A172 (cell line): ENCODE measurements at places on chromosomes 6 and 20. TPM values are rescaled to one million over a fixed set of nuclear protein-coding genes. Genes with fewer than 3 reads are reported as not detected.

DNA sequence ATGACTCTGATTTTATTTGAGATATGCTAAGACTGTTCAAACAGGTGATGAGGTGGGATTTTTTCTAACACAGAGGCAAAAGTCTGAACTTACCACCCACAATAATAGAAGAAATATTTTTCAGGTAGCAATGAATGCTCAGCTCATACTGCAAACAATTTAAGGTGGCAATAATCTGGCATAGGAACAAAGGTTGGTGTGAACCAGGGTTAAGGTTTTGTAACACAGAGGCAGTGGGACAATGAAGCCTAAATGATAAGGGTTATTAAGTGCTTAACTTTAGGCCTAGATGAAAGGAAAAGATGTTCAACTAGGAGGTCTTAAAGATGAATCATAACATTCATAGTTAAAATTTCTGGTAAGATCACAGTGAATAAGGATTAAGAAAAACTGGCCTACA, 4.9 kb downstream of the ASCC3 start:
- no peak for DNase-seq

GRCh38 chr6:150981095-150981494, 115.6 kb downstream of the MTHFD1L start:
- DNase-seq: no peak

- DNase-seq: no peak
These were observed 501.3 kb downstream of the CD109 start for GRCh38 chr6:74197310-74197709.

Gene EGFL8
- 1.9 and 4.9 TPM in 2 replicates for total RNA-seq
